ENCODE measurements at places on chromosomes 1 and 21.

- peak; percentile 36 for DNase-seq
Measured at GRCh38 chr1:23422241-23422877, 2.2 kb downstream of the TCEA3 start.

DNA sequence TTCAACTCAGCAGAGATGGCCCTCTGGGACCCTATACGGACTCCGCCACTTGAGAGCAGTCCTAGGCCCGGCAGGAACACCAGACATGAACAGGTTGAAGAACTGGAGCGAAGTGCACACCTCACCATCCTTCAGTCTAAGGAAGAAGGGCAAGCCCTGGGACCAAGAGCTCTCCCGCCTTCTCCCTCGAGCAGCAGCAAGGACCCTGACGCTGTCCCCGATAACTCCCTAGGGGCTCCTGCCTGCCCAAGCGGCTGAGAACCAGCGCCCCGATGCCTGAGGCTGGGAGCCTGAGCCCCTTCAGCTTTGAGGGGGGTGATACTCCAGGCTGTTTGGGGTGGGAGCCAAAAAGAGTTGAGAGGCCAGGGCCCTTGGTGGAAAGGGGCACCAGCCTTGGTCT is 10.2 kb downstream of the TMEM81 start:
- DNase-seq, result no peak

GRCh38 chr1:29954591-29954990 is 718.3 kb downstream of the PTPRU start:
- DNase-seq, result no peak

DNA sequence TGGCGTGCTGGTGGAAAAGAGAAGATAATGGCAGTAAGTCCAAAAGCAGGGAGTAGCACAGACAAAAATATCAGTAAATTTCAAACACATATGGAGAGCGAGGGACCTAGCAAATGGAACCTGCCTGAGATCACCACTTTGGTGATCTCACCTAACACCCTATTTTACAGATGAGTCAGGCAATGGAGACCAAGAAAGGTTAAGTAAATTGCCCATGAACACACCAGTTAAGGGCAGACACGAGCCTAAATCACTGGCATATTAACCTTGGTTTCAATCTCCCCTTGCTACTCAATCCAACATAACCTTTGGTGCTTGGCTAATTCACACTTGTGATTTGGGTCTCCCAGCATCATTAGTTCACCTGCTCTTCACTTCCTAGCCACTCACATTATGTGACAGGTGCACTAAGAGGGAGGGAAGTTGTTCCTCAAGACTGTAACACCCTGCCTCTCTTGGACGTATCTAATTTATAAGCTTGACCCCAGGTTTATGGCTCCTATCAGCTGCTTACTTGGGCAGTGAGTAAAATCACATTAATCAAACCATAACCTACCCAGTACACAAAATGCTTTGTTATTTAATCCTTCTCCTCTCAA is 11.5 kb downstream of the ZNF697 start:
- no peak for DNase-seq

DNA sequence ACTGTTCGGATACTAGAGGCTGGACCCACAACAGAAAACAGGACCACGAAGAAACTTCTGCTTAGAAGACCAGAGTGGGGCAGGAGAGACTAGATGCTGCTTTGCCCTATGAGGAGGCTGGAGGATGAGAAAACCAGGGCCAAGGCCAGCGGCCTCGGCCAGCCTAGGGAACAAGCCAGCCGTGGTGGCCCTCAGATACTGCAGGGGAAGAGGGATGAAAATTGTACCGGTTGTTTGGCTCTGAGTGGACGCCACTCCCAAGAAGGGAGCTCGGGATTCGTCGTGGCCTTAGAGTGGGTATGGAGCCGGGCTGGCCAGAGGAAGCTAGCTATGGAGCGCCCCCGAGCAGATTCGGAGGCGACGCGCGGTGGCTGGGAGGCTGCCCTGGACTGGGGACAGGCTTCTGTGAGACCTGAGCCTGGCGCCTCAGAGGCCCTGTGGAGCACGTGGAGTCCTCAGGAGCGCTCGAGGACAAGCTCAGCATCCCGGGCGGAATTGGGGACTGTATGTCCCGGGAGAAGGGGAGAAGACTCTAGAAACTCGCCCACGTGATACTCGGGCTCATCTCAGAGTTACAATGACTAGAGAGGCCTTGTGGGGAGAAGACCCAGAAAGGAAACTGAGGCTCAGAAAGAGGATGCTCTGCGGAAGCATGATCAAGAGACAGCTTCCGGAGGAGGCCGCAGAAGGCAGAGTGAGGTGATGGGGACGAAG is 2.8 kb downstream of the PRRX1 start:
- DNase-seq, result no peak

Data from stimulated activated naive CD4-positive, alpha-beta T cell treated with Interleukin-2 at 50 U/mL for 16 hours (primary cell).